ENCODE measurements at places on chromosomes 7 and 10.

DNA sequence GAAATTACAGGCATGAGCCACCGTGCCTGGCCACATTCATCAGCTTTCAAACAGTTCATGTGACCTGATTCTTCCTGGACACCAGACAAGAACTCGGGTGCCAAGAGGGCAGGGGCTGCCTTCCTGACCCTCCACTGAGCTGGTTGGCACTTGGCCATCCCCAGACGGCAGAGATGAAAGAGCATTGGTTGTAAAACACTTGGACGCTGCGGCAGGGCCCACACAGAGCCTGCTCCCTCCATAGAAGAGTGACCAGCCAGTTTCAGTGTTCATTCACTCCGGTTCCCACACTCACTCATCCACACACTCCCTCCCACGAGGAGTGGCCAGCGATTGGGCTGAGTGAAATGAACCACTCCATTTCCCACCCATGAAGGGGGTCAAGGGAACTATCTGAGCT, 112.3 kb downstream of the ITGB8 start:
- DNase-seq = no peak

- no peak for DNase-seq
These were observed 29.0 kb downstream of the PLAC9 start for GRCh38 chr10:80161321-80162083.

GRCh38 chr10:34996843-34997242, 93.3 kb downstream of the CUL2 start:
- DNase-seq = no peak

DNA sequence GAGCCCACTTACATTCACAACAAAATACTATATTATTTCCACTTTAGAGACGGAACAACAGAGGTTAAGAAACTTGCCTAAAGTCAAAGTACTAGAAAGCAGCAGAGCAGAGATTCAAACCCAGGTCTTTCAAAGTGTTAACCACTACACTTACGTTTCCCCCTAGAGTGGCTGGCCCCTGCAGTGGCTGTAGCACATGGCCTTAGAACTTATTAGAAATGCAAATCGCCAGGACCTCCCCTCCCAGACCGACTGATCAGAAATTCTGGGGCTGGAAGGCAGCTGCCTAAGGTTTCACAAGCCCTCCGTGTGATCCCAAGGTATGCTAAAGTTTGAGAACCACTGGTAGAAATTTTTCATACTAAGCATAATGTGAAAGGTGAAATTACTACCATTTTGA, 8.1 kb downstream of the MPP7 start:
- no peak for DNase-seq
